ENCODE measurements at places on chromosomes 5 and 9.

GRCh38 chr5:118405650-118406061 lies 582.7 kb downstream of the DTWD2 start:
- DNase-seq: no peak

- no peak for DNase-seq
Observed at GRCh38 chr5:67301285-67301903, 104.8 kb upstream of the CD180 start.

- DNase-seq: no peak
Observed at GRCh38 chr9:859251-859650, 17.8 kb downstream of the DMRT1 start.

DNA sequence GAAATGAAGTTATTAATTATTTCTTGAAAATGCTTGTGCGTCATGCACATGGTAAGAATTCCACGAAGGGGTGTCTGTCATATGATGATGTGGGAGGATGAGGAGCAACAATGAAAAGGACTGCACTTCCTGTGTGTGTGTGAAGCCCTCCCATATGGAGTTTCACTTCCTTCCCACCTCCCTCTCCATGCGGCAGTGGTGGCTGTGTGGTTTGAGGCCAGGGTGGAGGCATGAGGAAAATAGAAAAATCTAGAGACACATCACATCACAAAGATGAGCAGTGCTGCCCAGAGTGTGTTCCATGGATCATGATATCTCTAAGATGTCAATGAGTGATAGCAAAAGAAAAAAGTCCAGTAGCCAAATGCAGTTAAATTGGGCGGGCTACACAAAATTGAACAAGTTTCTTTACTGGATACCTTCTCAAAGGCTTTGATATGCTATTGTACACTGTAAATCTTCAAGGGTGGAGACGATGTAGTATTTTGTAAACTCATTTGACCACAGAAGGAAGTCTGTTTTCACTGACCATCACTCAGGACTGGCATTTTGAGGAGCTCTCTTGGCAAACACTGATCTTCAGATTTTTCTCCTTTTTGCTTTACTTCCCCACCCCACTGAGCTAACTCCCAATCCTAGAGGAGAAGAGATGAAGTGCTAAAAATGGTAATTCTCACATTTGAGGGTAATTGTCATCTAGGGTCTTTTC lies 55.7 kb upstream of the EQTN start:
- DNase-seq: no peak

DNA sequence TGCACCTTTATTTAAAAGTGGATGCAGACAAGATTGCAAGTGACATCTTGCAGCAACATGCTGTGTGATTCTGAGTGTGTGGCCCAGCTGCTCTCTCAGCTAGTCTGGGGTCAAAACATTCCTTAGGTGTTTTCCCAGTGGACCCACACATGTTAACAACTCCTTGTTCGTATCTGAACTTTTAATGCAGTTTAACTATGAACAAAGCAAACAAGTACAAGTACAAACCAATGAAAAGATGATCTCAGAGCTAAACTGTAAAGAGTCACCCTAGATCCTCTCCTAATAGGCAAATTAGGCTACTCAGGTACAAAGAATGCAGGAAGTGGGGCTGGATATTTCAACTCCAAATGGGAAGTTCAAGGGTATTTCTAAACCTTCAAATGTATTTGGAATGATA lies 108.4 kb downstream of the ENTREP1 start:
- DNase-seq: no peak

- no peak for DNase-seq
Observed at GRCh38 chr5:151684690-151685361, 1.9 kb downstream of the SPARC start.

DNA sequence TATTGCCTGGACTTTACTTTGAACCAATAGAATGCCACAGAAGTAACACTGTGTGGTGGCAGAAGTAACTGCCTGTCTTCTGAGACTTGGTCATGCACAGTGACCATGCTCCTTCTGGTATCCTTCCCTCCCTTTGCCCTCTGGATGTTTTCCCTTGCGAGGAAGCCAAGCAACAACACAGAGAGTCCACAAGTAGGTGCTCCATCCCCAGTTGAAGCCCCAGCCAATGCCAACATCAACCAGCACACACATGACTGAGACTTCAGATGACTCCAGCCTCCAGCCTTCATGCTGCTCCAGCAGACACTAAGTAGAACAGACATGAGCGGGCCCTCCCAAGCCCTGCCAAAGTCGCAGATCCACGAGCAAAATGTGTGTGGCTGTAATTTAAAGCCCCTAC lies 129.6 kb downstream of the EPB41L4A start:
- no peak for DNase-seq

DNA sequence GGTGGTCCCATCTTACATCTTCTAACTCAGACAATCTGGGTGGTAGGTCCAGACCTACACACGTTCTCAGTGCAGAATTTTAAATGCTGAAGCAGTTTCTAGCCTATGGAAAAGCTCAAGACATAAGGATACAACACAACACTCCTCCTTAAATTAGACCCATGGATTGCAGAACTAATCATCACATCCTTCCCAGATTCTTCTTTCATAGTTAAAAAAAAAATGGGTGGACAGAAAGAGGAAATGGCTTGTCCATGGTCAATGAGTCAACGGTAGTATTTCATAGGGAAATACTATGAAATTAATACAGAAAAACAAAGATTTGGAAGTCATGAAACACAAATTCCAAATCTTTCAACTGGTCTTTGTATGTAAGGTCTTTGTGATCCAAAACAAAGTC lies 106.9 kb downstream of the PAPPA start:
- DNase-seq: no peak

DNA sequence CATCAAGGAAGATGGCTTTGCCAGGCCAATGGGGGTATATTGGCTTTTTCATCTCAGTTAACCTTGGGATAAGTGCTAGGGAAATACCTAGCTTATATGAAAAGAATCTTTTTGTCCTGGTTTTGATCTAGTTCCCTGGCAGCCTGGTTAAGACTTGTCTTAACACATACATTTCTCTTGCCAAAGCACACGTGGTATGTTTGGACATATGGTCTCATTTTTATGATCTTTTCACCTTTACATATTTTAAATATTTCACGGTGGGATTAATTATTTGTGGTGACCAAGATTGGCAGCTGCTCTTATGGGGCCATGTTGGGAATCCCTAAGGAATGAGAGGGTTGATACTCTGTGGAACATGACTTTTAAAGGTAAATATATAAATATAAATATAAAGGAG lies 312.5 kb downstream of the NPR3 start:
- no peak for DNase-seq

DNA sequence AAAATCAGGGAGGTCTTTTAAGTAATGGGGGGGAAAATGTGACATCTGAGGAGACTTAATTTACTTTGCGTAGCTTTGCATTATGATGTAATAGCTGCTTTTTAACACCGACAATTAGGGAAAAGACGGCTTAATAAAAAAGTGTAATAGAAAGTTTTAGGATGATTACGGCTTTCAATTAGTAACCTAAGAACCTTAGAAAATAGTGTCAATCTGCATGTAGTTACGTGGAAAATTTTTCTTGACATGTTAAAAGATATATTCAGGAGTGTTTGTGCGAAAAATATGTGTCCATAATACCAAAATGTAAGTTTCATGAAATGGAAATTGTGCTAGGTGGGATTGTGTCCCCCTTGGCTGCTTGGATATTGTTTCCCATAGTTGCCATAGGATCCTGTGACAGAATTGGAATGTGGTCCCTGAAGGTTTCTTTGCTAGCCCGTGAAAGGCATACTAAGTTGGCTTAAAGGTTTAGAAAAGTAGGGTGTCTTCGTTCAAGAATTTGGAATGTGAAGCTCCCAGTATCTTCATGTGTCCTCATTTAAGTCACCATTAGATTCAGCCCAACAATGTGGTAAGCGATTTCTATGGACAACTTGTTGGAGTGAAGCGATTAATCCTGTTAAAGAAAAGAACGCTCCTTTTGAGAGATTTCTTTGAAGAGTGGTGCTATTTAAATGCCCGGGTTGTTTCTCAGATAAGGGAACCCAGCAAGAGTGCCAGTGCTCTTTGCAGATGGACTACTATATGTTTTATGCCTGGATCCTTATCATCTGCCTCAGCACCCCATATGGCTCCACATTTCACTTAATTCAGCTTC lies 2.0 kb downstream of the RGMB start:
- DNase-seq: no peak

DNA sequence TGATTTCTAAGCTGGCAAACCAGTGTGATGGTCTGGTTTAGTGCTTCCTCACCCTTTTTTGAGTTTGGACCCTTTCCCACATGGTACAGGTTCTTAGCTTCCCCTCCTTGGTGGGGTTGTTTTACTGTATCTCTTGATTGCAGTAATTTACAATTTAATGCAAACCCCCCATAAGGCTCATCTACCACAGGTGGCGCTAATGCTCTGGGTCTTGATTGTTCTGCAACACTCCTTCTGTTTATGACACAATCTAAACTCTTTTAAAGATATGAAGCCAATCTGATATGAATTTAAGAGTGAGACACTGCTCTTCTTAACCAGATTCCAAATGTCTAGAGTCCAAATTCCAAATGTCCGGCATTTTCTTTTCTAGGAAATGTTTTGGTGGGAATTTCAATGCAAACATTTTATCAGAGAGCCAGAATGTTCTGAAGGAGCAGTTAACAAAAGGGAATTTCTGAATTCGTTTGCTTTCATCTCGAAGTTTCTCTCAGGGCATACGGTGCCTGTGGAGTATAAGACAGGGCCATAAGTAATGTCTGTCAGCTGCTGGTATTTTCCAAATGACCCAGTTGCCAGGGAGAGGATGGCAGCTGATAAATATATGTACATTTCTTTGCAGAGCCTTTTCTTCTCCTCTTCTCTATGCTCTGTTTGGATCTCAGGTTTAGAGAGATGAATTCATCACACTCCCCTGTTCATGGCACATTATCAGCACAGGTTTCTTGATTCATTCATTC lies 246.8 kb downstream of the ARHGAP26 start:
- no peak for DNase-seq

GRCh38 chr5:1930501-1930879 lies 47.8 kb upstream of the IRX4 start:
- DNase-seq: no peak

GRCh38 chr5:104266161-104266560 lies 703.6 kb upstream of the NUDT12 start:
- no peak for DNase-seq

DNA sequence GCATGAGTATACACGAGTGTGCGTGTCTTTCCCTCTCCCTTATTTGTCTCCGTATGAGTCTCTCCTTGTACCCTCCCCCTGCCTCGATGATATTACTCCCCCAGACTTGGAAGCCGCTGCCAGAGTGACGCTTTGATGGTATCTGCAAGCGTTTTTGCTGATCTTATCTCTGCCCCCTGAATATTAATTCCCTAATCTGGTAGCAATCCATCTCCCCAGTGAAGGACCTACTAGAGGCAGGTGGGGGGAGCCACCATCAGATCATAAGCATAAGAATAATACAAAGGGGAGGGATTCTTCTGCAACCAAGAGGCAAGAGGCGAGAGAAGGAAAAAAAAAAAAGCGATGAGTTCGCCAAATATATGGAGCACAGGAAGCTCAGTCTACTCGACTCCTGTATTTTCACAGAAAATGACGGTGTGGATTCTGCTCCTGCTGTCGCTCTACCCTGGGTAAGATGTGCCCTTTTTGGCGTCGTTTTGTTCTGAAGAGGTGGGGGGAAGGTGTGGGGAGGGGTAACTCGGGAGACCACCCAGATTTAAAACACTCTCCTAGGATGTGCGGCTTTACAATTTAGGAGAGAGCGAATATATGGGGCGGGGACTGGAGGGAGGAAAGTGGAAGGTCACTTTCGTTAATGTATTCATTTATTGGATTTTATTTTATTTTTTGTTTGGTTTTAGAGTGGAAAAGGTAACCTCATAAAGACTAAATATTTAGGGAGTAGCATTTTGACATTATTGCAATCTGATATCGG lies at the start of gene GABRG2:
TSS of gene GABRG2 (plus strand) at position 119 of the 757 bp plus-strand sequence. CDS start at position 346, 227 bp downstream.
- DNase-seq: no peak

DNA sequence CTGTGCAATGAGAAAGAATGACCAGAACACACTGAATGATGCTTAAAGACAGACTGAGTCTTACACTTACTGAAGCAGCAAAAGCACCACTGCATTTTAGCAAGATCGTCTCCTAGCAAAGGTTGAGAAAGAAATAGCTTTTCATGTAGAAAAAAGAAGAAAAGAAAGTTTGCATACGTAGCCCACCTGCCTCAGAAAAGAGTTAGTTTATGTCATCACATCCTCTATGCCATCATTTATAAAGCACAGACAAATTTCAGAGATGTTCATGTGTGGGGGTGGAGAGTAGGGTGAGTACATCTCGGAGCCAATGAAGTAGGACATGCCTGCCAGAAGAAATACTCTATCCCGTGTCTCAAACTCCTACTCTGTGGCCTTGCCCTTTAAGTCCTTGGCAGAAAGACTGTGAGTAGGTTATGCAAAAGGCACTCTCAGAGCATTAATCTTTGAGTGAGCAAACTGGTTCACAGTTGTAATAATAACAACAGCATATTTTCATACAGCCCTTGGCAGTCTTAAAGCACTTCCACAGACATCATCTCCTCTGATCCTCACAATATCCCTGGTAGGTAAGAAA lies 22.4 kb downstream of the NRG2 start:
- DNase-seq: no peak

GRCh38 chr5:55363856-55364255 lies 56.1 kb downstream of the MTREX start:
- no peak for DNase-seq

- DNase-seq: no peak
Observed at GRCh38 chr5:126208691-126209090, 214.5 kb upstream of the GRAMD2B start.

GRCh38 chr5:75736273-75736672 lies 19.0 kb upstream of the POC5 start:
- DNase-seq: no peak

DNA sequence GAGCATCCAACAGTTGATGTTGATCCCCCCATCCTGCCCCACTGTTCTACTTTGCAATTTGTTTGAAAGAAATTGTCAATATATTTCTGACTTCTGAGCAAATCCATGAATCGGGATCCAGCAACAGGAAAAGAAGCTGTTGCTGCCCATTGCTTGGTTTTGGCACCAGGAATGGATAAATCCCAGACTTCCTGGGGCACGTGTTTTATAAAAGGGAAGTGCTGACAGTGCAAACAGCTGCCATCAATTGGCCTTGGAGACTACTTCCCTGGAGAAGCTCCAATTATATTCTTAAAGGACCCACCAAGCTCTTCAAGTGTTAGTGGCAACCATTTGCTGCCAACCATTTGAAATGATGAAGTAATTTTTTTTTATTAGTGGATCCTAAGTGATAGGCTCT lies 13.7 kb downstream of the STK32A start:
- DNase-seq: no peak

DNA sequence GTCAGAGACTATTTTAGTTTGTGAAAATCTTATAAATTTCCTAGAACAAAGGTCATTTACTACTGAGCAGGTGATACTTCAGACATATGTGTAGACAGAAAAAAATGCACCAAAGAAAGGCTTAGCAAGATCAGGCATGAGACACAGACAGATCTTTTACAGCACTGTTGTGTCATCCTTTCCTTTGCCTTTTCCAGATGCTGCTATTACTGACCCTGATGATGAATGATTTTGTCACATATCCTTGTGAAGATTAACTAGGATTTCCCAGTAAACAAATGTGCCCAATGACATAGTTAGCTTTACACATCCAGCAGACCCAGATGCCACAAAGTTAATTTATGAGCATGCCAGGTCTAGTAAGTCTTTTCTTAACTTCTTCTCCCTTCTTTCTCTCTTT lies 68.2 kb downstream of the DMRTA1 start:
- no peak for DNase-seq

- no peak for DNase-seq
Observed at GRCh38 chr5:66989286-66989685, 207.3 kb downstream of the CD180 start.

Data from activated CD8-positive, alpha-beta memory T cell treated with anti-CD3 and anti-CD28 coated beads for 1 hour (primary cell).